ENCODE measurements at places on chromosomes 4 and X. TPM values are rescaled to one million over a fixed set of nuclear protein-coding genes. Genes with fewer than 3 reads are reported as not detected.

DNA sequence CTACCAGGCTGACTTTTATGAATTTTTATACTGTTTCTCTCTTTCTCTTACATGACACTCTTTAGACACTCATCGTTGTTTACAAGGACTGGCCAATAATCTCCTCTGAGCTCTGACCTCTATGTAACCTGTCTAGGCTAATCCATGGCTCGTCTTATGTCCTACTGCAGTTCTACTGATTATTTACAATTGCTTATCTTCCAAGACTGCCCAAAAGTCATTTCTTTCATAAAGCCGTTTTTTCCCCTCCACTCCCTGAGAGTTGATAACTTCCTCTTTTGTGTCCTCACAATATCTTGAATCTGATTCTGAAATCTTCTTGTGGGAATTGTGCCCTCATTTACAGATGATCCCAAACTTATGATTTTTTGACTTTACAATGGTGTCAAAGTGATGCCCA is 18.3 kb upstream of the SNCA start:
- no peak for DNase-seq

DNA sequence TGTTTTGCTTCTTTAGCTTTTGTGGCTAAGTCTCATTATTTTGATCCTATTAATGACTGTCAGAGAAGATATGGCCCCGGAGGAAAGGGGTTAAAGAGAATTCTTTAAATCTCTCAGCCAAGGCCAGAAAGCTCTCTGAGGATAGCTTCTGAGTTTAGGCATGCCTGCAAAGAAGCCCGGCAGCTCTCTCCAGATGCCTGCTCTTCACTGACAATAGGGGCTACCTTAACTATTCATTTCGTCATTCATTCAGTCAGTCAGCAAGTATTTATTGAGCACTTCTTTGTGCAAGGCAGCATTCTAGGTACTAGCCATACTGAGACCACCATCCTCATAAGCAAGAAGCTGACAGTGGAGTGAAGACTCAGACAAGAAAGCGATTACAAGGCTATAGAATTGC is 34.0 kb upstream of the BMP15 start:
- no peak for DNase-seq

DNA sequence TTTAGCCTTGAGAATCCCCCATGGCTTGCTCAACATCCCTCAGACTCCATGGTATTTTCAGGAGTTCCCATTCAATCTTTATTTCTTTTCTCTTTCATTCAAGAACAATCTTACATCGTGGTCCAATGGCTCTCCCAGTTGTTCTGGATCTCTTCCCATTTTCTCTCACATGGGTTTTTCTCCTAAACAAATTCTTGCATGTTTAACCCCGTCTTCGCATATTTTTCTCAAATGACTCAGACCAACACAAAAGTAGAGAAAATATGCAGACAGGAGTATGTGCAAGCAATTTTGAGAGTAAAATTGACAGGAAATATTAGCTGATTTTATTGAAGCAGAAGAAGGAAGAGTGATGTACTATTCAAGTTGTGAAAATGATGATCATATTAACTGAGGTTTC is 396.4 kb upstream of the TRAM1L1 start:
- DNase-seq, result no peak

The CXCL11 gene
- polyA plus RNA-seq, result not detected

GRCh38 chr4:120418146-120418545 is 351.5 kb upstream of the MAD2L1 start:
- DNase-seq, result no peak

GRCh38 chrX:108439426-108439942 is at the start of gene COL4A5:
TSS of gene COL4A5 (plus strand) at chrX:108439838. CDS start at chrX:108440126, 288 bp downstream.
- DNase-seq, result peak; percentile 8

- DNase-seq, result no peak
Measured at GRCh38 chrX:130974323-130974722, 71.3 kb upstream of the ENOX2 start.

DNA sequence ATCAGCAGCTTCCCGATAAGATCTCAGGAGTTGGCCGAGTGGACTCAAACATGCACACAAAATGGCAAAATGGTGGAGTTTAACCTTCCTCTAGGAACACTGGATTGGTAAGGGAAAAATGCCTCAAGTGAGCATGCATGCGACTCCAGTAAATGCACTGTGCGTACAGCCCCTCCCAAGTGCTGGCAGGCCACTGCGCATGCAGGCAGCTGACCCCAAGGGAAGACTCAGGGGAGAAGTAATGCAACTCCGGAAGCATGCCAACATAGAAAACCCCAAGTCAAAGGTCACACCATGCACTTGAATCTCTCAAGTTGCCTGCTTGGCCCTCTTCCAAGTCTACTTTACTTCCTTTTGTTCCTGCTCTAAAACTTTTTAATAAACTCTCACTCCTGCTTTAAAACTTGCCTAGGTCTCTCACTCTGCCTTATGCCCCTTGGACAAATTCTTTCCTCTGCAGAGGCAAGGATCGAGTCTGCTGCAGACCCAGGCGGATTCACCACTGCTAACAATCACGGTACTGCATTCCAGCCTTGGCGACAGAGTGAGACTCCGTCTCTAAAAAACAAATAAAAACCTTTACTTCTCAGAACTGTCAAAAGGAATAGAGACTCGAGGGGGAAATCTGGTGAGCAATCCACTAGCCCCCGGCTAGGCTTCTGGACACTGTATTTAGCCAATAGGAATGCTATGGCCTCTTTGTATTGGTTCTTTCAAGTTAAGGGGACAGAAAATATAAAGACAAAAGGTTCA is 33.5 kb downstream of the NYX start:
- no peak for DNase-seq

- DNase-seq, result no peak
Measured at GRCh38 chrX:56343664-56344063, 111.5 kb downstream of the KLF8 start.

The CT45A2 gene
- not detected for polyA plus RNA-seq

DNA sequence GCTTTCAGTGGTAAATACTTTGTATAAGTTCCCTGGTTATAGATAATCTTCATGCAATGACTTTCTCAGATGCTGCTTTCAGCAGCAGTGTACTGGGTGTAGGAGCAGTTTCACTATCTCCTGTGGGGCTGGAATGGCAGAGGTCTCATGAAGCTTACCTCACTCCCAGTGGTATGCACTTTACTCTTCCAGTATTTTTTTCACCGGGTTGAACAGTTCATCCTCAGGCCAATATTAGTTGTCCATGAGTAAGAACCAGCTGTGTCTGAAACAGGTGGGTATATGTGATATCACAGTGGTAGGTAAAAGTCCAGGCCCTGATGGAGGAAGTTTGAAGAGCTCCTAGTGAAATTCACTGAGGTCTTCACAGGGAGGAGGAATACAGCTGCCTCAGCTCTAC is 351.5 kb upstream of the EMCN start:
- DNase-seq, result no peak

The CDKL5 gene
- polyA plus RNA-seq, result 4.0 TPM

GRCh38 chrX:69614886-69615285 is 1.0 kb upstream of the EDA start:
- DNase-seq, result peak; percentile 50

GRCh38 chr4:55075376-55075775 is 50.0 kb downstream of the KDR start:
- DNase-seq, result no peak

DNA sequence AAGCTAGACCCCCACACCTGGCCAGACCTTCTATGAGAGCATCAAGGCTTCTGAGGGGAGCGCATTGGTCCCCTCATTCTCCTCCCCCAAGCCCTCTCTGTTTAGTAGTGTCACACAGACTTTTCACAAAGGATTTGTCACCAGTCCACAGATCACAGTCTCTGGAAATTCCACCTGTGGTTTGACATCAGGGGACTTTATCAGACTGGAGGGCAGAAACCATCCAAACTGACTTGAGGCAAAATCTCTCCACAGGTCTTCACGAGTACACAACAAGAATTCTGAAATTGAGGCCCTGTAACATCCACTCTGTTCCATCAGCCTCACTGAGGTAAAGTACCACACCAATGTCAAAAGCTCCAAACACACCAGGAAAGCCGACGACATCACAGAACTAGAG is 112.5 kb downstream of the SH3KBP1 start:
- DNase-seq, result no peak

The MAGEA11 gene
- not detected for polyA plus RNA-seq

GRCh38 chr4:48071191-48071590 is 54.6 kb downstream of the NIPAL1 start:
- DNase-seq, result no peak

DNA sequence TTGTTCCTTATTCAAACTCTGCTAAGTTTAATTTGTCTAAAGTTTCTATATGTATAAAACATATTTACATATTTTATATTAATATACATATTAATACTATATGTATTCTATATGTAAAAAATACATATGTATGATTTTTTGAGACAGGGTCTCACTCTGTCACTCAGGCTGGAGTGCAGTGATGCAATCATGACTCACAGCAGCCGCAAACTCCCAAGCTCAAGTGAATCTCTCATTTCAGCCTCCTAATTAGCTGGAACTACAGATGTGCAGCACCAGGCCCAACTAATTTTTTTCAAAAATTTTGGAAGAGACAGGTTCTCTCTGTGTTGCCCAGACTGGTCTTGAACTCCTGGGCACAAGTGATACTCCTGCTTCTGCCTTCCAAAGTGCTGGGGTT is 684.9 kb downstream of the TRAM1L1 start:
- no peak for DNase-seq

DNA sequence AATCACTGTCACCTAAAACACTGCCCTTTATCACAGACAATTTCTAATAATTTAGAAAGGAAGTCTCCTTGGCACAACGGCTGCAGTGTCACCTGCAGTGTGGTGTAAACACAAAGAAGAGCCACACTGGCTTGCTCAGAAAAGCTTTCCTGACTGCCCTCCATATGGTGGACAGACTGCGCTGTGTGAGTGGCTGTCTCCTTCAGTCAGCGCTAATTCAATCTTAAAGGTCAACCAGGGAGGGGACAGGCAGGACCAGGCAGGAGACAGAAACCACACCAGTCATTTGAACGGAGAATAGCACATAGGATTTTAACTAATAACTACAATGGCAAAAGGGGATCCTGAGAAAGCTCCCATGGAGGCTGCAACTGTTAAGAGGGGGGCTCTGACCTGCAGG is 132.1 kb downstream of the NSUN7 start:
- no peak for DNase-seq

DNA sequence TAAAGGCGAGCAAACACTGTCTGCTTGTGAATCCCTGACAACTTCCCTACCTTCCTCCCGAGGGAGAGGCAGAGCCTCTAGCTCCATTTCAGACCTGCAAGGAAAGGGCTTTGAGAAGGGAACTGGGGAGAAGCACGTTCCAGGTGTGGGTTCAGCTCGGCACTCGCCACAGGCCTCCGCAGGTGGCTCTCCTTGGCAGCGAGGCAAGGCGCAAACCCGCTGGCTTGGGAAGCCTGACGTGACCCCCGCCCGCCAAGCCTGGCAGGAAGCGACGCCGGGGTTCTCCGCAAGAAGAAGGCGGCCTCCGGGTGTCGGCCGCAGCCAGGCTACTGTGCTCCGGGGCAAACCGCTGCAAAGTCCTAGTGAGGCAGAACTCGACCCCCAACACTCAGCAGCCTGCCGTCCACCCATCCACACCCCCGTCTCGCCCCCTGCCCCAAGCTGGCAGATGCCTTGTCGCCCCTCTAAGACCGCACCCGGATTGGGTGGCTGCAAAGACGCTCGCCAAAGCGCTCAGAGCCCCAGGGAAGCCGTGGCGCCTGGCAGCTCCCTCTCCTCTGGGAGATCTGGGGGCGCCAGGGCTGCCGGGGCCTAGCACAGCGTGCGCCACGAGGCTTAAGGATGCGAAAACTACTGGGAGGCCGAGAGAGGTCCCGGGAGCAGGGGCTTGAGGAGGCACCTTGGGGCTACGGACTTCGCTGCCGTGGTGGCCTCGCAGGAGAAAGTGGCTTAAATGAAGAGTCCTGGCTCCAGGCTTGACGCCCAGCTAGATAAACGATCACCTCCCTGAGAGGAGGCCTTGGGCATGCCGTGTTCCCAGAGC is 21.8 kb downstream of the NKX3-2 start:
- no peak for DNase-seq

DNA sequence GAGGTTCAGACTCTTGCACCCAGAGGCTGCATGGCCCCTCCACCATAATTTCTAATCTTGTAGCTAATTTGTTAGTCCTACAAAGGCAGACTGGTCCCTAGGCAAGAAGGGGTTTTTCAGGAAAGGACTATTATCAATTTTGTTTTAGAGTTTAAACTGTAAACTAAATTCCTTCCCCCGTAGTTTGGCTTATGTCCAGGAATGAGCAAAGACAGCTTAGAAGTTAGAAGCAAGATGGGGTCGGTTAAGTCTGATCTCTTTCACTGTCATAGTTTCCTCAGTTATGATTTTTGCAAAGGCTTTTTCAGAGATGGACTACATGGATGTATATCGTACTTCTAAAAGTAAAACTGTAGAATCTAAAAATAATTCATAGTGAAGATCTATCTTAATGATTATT is 258.1 kb upstream of the IL1RAPL1 start:
- no peak for DNase-seq

The PNMA6A gene
- polyA plus RNA-seq, result 2.2 TPM

GRCh38 chr4:174537634-174538033 is 15.3 kb upstream of the HPGD start:
- no peak for DNase-seq

The FAM114A1 gene
- 50.2 TPM for polyA plus RNA-seq

GRCh38 chr4:16413814-16414555 is 187.7 kb upstream of the TAPT1 start:
- no peak for DNase-seq

DNA sequence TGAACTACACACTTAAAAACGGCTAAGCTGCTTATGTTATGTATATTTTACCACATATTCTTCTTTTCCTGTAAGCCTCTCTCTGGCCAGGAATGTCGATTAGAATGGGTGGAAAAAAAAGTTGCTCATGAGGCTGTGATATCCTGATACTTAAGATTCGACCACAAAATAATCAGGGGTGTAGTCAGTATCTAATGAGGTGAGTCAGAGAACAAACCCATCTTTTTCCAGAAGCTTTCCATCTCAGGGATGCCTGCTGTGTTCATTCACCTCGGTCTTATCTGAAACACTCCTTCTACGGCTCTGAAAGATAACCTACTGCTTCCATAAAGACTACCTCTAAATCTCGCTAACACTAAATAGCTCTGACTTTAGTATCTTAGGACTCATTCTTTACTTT is 142.7 kb upstream of the MAP3K15 start:
- DNase-seq, result no peak

- DNase-seq, result no peak
Measured at GRCh38 chr4:176433983-176434382, 114.2 kb downstream of the SPCS3 start.

DNA sequence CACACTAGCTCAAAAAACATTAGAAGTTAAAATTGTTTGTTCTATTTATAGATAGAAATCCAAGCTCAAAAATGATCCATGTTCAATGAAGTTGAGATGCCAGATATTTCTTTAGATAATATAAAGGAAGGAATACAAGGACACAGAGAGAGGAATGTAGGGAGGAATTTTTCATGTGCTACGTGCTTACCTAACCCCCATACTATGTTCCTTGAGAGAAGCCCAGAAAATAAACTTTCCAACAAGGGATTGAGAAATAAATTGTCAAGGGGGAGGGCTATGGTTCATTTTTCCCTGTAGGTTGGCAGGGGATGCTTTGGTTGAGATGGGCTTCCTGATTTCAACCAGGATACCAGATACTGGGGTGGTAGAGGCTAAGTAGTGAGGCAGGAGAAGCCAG is 15.6 kb upstream of the ADH5 start:
- no peak for DNase-seq

The RPL10 gene
- polyA plus RNA-seq, result 6,186 TPM

GRCh38 chr4:56976283-56976836 is 1.0 kb downstream of the NOA1 start:
- DNase-seq, result no peak

The KLB gene
- 0.09 TPM for polyA plus RNA-seq

Measured in forelimb muscle (tissue), 1 donor.